ENCODE measurements at places on chromosomes 11 and 22.

DNA sequence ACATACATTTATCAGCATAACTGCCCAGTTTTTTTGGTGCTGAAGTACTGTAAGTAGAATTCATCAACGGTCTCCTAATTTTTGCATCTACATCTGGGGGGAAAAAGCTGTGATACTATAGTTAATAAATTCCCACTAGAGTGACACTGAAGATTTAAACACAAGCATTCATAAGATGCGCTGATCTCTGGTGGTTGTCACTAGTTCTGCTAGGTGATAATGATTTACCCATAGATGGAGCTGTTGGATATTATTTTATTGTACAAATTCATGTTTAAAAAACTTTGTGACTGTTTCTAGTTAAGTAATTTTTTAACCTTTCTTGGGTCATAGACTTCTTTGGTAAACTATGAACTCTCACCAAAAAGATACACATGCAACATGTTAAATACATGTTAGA is 106.6 kb downstream of the EMSY start:
- DNase-seq, result no peak

DNA sequence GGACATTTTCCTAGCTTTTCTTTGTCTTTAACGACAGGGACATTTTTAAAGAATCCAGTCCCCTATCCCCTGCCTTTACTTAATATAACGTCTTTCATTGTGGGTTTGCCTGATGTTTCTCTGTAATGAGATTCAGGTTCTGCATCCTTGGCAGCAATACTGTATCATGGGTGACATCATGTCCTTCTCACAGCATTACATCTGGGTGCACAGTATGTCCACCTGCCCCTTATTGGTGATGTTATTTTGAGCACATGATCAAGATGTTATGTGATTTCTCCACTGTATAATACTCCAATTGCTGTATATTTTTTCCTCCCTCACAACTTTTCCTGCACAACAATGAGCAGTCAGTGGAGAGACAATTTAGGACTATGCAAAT is 9.7 kb upstream of the STK33 start:
- no peak for DNase-seq

DNA sequence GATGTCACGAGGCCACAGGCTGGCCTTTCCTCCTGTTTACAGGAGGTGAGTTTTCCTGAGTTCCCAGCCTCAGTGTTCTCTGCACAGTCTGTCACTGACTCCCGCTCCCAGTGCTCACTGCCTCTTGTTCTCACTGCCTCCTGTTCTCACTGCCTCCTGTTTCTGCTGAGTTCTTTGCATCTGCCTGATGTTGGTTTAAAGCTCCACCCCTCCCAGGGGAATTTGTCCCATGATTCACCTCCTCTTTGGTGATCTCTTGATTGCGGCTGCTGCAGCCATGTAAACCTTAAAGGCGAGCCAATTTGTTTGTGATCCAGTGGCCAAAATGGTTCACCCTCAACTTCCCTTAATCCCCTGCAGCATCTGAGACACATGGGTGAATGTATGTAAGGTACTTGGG is 6.0 kb upstream of the TUBA8 start:
- no peak for DNase-seq

GRCh38 chr11:76336597-76336996 is 44.3 kb downstream of the THAP12 start:
- DNase-seq, result peak; percentile 45

DNA sequence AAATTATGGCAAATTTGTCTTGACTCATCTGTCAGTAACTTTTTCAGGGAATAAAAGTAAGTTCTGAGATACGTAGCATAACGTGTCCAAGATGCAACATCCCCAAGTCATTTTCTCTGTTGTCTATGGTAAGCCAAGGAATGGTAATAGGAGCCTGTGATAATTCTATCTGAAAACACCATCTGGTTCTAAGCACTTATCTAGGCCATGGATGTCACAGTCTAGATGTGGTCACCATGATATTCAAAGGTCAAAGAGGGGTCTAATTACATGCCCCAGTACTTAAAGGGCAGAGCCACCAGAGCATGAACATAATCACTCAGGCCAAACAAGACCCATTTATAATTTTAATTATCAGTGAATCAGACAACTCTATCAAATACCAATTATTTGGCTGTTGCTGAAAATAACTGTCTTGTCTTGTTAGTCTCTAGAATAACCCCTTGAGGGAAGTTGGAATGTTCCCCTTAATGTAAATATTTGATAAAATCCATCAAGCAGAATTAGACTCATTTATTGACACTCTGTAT is 225.1 kb upstream of the MPPED2 start:
- DNase-seq, result no peak

GRCh38 chr11:40130427-40130826 is 1329.0 kb downstream of the LRRC4C start:
- no peak for DNase-seq

GRCh38 chr11:10305964-10306918 is 1.4 kb downstream of the ADM start:
- DNase-seq, result no peak

Data from suppressor macrophage treated with lipopolysaccharide for 1 hour (primary cell).